Endothelial cell of umbilical vein (primary cell): ENCODE measurements at places on chromosomes 2 and 18. TPM values are rescaled to one million over a fixed set of nuclear protein-coding genes. Genes with fewer than 3 reads are reported as not detected.

DNAH7 gene
- polyA plus RNA-seq = 0.15 TPM in 1 of 2 replicates, not detected in the other

CDCA7 gene
- 12.1 and 14.9 TPM in 2 replicates for polyA plus RNA-seq

RBKS gene
- 1.0 and 1.8 TPM in 2 replicates for polyA plus RNA-seq

NAT8 gene
- 0.19 and 0.25 TPM in 2 replicates for polyA plus RNA-seq

ERBB4 gene
- 0.01 and 0.03 TPM in 2 replicates for polyA plus RNA-seq
